AG04450 (cell line): ENCODE measurements at places on chromosomes 4 and X.

- no peak for DNase-seq
These were observed 87.4 kb upstream of the CITED1 start for GRCh38 chrX:72392816-72393800.

DNA sequence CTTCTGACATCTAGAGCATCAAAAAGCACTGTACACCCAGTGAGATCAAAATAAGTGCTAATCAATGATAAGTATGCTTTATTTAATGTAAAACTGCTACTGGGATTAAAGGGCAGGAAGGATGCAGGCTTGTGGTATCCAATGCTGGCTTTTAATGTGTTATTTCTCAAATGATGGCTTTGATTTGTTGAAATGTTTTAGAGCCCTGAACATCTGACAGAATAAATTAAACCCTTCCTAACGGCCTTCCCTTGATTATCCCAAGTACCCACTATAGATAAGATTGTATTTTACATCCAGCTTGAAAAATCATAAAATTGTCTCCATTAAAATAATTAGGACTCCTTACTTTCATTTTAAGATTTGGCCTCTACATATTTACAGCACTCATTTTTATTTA lies 382.9 kb downstream of the HNRNPD start:
- no peak for DNase-seq

GRCh38 chr4:77669946-77670590 lies 64.4 kb downstream of the CXCL13 start:
- DNase-seq, result no peak

- DNase-seq, result no peak
These were observed 17.7 kb downstream of the ARAP2 start for GRCh38 chr4:36226430-36227227.

DNA sequence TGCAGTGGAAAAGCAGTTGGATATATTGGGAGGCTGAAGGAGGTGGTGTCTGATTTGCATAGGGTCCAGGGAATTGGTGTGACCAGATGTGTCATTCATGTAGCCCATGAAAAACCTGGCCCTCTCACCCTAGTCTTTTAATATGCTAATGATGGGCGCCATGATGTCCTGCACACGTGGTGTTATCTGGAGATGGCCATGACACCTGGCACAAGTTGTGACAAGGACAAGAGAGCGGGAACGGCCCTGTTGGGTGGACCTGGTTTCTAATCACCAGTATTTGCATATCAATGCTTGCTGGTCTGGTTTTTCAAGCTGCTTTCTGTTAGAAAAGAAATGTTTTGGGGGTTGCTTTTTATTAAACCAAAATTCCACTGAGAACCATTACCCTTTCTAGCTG lies 87.4 kb downstream of the ZXDA start:
- no peak for DNase-seq

- DNase-seq, result no peak
These were observed 491 bp downstream of the ARHGEF6 start for GRCh38 chrX:136780241-136780640.

DNA sequence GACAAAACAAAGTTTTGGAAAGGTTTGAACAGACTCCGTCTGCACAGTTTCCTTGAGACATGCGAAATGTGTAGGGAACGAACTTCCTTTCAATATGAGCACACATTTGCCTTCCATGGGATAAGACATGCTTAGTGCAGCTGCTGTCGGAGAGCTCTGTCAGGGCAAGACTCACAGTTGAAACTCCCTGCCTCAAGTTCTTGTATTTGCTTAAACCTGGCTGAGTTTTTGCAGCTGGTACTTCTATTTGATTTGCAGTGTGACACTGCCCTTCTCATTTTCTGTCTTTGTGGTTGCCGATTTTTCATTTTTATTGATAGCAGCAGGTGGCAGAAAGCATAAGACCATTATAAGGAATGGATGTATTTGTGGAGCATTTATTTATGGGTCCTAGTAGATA lies 18.2 kb upstream of the RHOH start:
- no peak for DNase-seq
